ENCODE measurements at places on chromosomes 11 and 22.

DNA sequence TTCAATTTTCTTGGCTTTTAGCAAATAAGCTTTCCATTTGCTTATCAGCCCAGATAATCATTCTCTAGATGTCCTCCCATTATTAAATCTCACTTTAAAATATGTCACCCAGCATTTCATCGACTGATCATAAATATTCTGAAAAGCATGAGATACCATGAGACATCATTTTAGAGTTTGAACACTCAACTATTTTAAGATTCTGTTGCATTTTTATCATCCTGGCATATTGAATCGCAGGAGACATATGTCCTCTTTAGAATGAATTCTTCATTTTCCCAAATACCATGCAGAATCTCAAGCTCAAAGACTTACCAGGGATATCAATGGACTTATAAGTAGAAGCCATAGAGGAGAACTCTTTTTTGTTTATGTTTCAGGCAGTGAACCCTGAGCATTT, at the start of gene OR52A5:
Gene OR52A5 (minus strand): TSS at position 361 of the 400 bp plus-strand sequence. CDS start 5,714 bp downstream, outside the sequence.
- no peak for DNase-seq

DNA sequence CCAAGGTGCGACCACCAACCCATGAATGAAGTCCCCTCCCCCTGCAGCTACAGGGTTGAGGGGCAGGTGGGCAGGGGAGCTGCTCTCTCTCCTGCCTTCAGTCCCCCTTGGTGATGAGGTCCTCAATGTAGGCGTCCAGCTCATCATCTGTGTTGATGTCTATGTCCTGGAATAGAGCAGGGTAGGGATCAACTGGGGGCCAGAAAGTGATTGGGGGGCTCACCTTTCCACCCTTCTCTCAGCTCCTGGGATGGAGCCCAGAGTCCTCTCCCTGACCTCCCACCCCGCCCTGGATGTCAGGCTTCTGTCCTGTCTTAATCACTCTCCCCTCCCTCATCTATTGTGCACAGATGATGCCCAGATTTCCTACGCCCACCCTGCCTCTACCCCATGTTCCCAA, 41.9 kb downstream of the MORC2 start:
- no peak for DNase-seq

DNA sequence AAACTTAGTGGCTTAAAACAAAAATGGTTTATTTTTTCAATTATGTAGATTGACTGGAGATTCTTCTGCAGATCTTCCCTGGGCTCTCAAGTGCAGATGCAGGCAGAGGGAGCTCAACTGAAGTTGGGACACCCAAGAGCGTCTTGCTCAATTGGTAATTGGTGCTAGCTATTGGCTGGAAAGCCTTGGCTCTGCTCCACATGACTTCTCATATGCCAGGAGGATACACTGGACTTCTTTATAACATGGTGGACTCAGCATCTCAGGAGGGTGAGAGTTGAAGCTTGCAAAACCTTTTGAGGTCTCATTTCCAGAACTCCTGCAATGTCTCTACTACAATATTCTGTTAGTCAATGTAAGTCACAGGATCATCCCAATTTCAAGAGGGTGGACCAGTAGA, 42.2 kb upstream of the PRSS23 start:
- DNase-seq: no peak

GRCh38 chr22:49768077-49768910, 59.4 kb downstream of the BRD1 start:
- no peak for DNase-seq

DNA sequence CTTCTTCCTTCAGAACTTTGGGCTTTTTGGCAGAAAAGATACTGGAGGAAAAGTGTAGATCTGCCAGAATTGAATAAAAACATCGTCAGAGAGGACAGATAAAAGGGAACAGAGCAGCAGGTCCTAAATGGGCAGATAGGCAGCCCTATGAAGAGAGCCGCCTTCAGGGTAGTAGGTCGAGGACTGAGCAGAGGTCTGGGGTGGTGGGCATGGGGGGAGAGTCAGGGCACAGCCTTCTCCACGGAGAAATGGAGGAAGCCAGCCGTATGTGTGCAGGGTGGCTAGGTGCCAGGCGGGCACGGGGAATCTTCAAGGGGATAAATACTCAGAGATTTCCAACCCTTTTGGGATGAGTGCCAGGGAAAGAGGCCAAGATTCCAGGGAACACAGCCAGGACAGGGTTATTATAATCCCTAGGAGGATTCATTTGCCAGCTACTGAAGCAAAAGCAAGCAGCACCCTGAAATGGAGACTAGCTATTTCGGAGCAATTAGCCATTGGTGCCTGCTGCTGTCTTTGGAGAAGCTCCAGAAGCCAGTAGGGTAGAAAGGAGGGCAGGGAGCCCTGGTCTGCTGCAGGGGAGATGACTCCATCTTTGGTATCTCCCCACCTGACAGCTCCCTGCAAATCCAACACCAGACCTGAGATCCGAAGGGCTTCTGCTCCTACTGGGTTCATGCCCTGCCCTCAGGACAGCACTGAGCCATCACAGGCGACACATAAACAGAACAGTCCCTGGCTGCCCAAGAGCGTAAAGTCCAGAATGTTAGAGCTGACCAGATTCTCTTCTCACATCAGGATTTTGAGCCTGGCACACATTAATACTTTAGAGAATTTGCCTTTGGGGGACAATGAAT, 174.5 kb upstream of the NTM start:
- no peak for DNase-seq

GRCh38 chr11:521177-521688, 14.1 kb downstream of the HRAS start:
- no peak for DNase-seq

GRCh38 chr22:31604137-31604705, 57.8 kb downstream of the PISD start:
- DNase-seq: no peak

- no peak for DNase-seq
These were observed 5.5 kb downstream of the KMT2A start for GRCh38 chr11:118441770-118442275.

DNA sequence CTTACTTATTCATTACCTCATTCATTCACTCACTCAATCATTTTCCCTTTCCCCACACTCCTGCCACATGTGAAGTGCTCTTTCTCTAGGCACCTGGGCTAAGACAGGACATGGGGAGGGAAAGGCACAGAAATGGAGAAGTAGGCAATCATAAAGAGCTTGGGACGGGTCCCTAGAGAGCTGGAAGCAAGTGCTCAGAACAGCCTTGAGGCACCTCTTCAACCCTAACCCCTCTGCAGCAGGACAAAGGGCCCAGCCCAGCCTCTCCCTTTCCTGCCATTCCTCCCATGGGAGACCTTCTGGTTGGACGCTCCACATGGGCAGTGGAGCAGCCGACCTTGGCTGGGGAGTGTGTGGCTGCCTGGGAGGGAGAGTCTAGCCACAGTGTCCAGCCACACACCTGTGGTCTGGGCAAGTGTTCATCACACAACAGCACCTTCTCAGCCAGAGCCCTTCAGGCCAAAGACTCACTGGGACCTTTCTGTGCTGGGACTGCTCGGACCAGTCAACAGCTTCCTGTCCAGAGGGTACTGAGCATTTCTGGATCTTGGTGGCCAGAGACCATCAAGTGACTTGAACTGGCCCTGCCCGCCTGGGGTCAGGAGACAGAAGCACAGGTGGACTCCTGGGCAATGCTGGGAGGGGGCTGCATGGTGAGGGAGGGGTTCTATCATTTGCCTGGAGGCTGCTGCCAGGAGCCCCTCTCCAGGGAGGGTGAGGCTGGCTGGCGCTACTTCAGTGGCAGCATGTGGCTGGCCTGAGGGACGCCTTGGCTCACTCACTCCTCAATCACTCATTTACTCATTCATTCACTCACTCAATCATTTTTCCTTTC, 1.0 kb upstream of the MUC5AC start:
- DNase-seq: no peak

DNA sequence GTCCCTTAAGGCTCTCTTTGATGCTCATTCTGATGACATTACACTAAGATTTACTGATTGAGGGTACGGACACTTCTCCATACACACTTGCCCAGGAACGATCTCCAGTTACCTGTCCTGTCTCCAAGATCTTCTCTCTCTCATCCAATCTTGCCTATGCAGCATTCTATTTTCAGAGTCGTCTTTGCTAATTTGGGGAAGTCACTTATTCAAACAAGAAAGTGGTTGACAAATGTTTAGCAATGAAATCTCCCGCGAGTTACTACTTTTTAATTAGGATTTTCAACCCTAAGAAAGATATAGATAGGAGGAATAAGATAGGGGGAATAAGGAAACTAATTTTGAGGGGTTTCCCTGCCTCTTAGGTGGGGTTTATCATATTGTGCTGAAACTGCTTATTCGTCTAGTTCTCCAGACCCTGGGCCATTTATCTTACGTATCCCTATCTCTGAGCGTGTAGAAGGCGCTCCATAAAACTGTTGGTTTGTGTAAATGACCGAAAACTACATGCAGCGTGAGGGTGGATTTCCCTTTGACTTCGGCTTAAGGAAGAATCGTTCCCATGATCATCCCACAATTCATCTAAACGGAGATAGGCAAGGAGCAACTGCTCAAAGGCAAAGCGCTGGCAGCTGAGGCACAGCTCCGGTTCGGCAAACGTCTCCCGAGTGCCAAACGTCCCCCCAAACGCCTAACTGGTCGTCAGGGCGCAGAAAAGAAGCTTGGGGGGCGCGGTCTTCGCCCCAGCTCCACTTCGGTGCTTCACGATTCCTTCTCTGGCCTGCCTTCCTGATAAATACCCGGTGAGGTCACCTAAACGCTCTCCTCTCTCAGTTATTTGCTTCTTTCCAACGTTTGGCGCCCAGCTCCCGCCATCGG, 804 bp downstream of the APIP start:
- DNase-seq: no peak

DNA sequence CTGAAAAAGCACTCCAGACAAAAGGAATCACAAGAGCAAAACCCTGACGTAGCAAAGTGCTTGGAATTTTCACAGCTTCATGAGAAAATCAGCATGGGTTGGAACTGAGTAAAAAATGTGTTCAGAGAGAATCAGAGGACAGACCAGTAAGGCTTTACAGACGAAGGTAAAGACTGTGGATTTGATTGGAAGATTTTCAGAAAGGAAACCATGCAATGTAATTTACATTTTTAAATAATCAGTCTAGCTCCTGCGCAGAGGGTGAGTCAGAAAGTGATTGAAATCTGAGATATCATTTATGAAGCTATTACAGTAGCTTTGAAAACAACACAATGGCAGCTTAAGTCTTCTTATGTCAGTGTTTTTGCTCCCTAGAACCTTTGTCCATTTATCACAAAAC, 1122.3 kb downstream of the LRRC4C start:
- DNase-seq: no peak

- DNase-seq: no peak
These were observed 6.8 kb downstream of the ST14 start for GRCh38 chr11:130166457-130166784.

GRCh38 chr11:80586464-80586863, 1145.6 kb upstream of the TENM4 start:
- DNase-seq: no peak

DNA sequence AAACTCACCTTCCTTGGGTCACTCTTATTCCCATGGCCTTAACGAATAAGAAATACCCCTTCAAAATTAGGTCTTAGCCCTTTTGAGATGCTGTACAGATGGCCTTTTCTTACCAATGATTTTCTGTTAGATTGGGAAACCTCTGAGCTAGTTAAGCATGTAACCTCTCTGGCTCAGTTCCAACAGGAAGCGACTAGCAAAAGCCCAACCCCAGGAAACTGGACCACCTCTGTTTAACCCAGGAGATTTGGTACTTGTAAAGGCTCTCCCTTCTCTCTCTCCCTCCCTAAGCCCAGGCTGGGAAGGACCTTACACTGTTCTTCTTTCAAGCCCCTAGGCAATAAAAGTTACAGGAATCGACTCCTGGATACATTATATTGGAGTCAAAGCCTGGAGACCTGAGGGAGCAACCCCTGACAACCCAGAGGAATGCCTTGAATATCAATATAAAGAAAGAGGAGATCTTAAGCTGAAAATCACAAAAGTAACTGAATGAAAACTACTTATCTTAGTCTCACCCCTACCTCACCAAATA, 11.7 kb downstream of the APIP start:
- DNase-seq: no peak

GRCh38 chr11:7858006-7858405, 61.3 kb upstream of the OR5P2 start:
- no peak for DNase-seq

DNA sequence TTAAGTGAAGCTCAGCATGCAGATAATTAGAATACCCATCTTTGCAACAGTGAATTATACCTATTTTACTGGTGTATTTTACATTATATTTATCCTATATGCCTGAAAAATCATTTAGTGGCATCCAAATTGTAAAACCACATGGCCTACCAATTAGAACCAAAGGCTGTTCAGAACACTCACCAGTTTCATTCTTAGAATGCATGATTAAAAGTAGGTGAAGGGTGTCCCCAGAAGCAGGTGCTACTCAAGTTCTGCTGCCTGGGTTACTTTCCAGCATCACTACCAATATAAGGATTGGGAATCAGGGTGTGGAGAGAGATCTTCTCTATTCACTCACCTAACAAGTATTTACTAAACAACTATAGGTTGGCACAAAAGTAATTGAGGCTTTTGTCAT, 103.3 kb downstream of the SGSM3 start:
- no peak for DNase-seq

GRCh38 chr11:36116161-36116560, 172.3 kb downstream of the LDLRAD3 start:
- DNase-seq: no peak
